Naive thymus-derived CD4-positive, alpha-beta T cell (primary cell): ENCODE measurements at places on chromosomes 16 and 17. TPM values are rescaled to one million over a fixed set of nuclear protein-coding genes. Genes with fewer than 3 reads are reported as not detected.

DNA sequence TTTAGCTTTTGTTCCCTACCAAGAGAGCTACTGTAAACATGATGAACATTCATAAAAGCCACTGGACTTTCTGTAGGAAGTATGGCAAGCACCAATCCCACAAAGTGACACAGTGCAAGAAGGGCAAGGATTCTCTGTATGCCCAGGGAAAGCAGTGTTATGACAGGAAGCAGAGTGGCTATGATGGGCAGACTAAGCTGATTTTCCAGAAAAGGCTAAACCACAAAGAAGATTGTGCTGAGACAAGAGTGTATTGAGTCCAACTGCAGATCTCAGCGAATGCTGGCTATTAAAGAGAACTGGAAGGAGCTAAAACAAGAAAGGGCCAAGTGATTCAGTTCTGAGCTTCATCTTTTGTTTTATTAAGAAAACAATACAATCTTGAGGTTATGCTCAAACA, 60.5 kb upstream of the EFCAB3 start:
- no peak for DNase-seq

Gene CDR2L
- 0.16 TPM for total RNA-seq

GRCh38 chr17:65434878-65435277, 126.6 kb downstream of the AXIN2 start:
- no peak for DNase-seq

Gene TEX19
- not detected for total RNA-seq

DNA sequence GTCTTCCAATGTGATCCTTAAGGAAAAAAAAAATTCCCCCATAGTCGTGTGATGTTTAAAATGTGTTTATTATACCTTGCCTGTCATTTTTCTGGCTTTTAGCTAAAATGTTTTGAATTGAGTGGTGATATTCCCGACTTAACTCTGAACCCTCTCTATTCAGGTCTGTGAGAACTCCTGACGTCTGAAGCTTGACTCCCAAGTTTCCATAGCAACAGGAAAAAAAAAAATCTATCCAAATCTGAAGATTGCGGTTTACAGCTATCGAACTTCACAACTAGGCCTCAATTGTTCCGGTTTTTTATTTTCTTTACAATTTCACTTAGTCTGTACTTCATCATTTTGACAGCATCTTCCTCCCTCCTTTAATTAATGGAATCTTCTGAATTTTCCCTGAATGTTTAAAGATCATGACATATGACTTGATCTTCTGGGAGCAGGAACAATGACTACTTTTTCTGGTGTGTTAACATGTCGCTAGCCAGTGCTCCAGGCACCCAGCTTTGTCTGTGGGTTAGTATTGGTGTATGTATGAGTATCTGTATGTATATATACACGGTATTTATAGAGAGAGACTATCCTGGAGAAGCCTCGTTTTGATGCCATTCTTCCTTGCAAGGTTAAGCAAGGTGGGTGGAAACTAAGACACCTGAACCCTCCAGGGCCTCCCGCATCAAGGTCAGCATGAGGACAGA, 12.8 kb upstream of the HSBP1 start:
- DNase-seq: no peak

Gene TMEM94
- 86.3 TPM for total RNA-seq

DNA sequence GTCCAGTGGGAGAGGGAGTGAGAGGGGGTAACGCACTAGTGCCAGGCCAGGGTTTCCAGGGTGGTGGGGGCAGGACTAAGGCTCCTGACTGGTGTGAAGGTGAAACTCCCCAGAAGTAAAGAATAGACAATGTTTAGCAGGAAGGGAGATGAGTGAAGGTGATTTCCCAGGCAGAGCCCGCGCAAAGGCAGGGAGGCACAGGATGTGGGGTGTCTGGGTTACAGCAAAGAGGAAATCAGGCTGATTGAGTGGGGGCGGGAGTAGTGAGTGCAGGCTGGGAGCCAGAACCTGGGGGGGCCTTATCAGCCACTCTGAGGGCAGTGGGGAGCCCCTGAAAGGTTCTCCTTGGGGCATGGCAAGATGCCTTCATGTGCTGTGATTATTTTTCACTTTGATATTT, 167.5 kb downstream of the UTP18 start:
- peak; percentile 83 for DNase-seq
